ENCODE measurements at places on chromosomes 1 and 21. TPM values are rescaled to one million over a fixed set of nuclear protein-coding genes. Genes with fewer than 3 reads are reported as not detected.

Gene ITLN1
- not detected for total RNA-seq

Gene F3
- total RNA-seq: 43.3 TPM

Gene AVPR1B
- not detected for total RNA-seq

Gene PCNT
- total RNA-seq: 5.2 TPM

Gene SZRD1
- total RNA-seq: 68.0 TPM

Gene SERPINC1
- total RNA-seq: not detected

Gene SHCBP1L
- not detected for total RNA-seq

Gene HTR1D
- not detected for total RNA-seq
